ENCODE measurements at places on chromosomes 13 and 19.

DNA sequence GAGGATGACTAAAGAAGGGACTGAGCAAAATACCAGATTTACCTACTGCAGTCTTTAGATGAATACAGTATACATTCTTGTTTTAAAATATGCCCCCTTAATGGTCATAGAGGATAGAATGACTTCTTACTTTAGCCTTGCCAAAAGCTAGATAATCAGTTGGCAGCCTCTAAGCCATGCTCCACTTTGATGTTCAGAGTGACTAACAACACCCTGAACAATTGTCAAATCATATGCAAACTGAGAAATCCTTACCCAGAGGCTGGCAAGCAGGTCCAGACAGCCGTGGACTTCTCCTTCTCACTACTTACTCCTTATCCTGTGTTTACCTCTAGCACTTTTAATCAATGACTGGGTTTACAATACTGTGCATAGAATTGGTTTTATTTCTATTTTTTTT, 23.6 kb upstream of the PHF11 start:
- no peak for DNase-seq

DNA sequence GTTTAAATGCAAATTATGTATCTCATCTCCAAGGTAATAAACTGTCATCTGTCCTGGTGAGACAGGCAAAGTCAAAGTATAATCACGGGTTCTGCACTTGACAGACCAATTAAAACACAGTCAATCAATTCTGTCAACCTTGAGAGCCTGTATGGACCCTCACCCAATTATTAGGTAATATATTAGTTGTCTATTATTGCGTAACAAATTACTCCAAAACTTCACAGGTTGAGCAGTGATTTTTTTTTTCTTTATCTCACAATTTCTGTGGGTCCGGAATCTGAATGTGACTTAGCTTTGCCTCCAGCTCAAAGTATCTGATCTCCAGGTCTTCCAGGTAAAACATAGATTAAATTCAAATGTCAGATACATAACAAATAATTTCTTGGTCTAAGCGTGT, 707.4 kb upstream of the ARGLU1 start:
- DNase-seq, result no peak

DNA sequence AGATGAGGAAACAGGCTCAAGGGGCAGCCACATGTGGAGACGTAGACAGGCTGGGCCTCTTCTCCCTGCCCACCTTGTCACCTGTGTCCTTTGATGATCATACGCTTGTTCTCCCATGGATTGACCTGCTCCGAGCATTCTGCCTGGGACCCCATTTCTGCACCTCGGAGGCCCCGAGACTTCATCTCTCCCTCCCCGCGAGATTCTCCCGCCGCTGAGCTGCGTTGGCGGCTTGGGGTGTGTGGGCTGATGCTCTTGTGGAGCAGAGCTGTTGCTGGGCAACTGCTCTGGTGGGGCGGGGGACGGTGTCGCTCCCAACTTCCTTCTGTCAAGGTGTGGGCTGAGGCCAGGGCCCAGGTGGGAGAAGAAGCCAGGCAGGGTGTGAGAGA, 22.1 kb downstream of the MAST3 start:
- DNase-seq, result no peak

DNA sequence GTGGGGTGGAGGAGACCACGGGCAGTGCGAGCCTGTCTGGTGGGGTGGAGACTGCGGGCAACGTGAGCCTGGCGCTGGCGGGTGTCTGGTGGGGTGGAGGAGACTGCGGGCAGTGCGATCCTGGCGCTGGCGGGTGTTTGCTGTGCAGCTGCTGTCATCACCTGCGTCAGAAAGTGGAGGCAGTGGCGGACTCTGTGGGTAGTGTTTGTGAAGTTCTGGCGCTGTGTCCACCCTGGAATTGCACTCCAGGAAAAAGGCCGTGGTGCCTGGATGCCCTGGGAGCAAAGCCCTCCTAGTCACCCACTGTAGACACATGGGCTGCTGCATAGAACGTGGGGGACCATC, 6.2 kb downstream of the TEX29 start:
- DNase-seq, result no peak

DNA sequence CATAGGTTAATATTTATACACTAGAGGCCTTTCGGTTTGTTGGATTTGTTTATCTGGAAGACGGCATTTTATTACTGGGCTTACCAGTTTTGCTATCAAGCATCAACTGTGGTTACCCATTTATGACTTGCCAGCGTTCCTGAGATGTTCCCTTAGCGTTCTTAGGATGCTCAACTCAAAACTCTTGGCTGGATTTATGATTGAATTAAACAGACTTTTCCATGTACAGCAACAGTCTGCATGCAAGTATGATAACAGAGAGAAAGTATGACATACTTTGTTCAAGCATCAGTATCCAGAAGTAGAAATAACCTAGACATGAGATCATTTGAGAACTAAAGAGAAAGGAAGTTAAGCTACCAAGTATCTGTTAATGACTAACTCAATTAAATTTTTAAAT, 29.9 kb upstream of the RNF113B start:
- DNase-seq, result no peak
